ENCODE measurements at places on chromosomes 12 and 14. TPM values are rescaled to one million over a fixed set of nuclear protein-coding genes. Genes with fewer than 3 reads are reported as not detected.

The PZP gene
- total RNA-seq, result not detected

The ACOT4 gene
- total RNA-seq, result 1.8 TPM

DNA sequence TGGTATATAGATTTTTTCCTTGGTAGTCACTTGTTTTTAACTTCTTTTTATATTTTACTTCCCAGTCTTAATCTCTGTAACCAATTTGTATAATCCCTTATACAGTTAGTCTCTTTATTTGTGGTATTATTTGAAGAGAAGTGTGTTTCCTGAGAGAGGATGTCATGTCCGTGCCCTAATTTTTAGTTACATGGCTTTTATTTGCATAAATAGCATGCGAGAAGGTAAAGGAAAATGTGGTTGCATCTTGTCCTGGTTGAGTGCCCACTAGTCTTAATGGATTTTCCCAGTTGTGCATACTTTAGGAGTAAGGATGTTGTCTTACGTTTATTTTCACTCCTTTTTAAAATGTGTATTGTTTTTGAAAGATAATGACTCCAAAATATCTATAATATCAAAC is 27.5 kb downstream of the RAP1B start:
- no peak overlapping the region for H3K4me3 ChIP-seq
- no peak for DNase-seq
- peaks cover 33% of the 10 kb centered on the region for H3K4me1 ChIP-seq

DNA sequence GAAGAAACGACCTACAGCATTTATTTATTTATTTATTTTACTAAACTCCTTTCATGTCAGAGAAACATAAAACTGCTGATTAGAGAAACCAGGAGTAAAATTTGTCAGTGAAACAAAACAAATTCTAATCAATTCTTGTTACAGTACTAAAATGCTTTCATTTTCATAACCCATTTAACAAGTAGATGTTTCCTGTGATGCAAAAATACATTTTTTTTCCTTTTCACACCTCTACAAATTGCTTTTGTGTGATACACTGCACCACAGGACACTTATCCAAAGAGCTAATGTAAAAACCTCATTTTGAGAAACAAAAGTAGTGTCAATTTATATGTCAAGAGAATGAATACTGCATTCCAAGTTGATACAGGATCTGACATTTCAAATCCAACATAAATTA is 155.1 kb downstream of the SYT1 start:
- H3K4me1 ChIP-seq, result no peaks in the 10 kb centered on the region
- DNase-seq, result no peak
- H3K27ac ChIP-seq, result no peak overlapping the region
- no peaks in the 10 kb centered on the region for H3K36me3 ChIP-seq

- no peak for DNase-seq
- peaks cover 26% of the 10 kb centered on the region for H3K36me3 ChIP-seq
- no peaks in the 10 kb centered on the region for H3K27me3 ChIP-seq
- peaks cover 37% of the 10 kb centered on the region for H3K4me1 ChIP-seq
- H3K4me3 ChIP-seq, result no peak overlapping the region
These were observed 81.0 kb downstream of the PTPN21 start for GRCh38 chr14:88473791-88474190.

- H3K27me3 ChIP-seq, result no peaks in the 10 kb centered on the region
- peak overlapping the region; percentile 6 for H3K27ac ChIP-seq
- no peak for DNase-seq
- H3K4me1 ChIP-seq, result peaks cover 8% of the 10 kb centered on the region
- H3K4me3 ChIP-seq, result peak overlapping the region; percentile 31
These were observed 146.1 kb upstream of the NCOR2 start for GRCh38 chr12:124713436-124714082.

DNA sequence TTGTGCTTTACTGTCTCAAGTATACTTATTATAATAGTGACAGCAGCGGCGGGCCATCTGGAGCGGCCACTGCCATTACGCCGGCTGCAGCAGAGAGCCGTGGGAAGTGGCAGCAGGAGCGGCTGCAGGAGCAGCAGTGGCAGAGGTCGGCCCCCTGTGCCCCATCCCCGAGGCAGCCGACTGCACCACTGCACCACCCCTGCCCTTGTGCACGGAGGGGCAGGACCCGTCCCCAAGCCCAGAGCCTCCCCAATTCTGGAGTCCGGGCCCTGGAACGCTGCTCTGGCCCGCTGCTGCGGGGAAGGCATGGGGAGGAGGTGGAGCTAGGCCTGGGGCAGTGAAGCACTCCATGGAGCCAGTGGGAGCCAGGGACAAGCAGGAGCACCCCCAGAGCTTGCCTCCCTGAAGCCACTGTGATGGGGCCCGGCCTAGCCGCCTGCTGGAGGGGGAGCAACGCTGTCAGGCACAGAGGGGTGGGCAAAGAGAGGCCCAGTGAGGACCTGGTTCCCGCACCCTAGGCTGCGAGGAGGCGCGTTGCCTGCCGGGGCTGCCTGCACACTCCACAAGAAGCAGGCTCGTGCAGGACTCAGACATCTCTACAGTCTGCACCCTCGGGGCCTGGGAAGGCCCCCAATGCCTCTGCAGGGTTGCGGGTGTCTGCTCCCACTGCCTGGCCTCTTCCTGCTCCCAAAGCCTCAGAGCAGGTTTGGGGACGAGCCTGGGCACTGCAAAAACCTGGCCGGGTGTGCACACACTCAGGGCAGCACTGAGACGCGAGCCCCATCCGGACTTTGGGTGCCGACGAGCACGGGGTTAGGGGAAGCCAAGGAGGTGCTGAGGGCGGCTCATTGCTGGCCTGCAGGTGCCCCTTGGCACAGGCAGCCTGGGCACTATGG is 74.2 kb upstream of the RASSF8 start:
- peak; percentile 25 for DNase-seq
- no peaks in the 10 kb centered on the region for H3K36me3 ChIP-seq
- H3K4me1 ChIP-seq, result no peaks in the 10 kb centered on the region
- no peak overlapping the region for H3K4me3 ChIP-seq
- no peak overlapping the region for H3K27ac ChIP-seq

DNA sequence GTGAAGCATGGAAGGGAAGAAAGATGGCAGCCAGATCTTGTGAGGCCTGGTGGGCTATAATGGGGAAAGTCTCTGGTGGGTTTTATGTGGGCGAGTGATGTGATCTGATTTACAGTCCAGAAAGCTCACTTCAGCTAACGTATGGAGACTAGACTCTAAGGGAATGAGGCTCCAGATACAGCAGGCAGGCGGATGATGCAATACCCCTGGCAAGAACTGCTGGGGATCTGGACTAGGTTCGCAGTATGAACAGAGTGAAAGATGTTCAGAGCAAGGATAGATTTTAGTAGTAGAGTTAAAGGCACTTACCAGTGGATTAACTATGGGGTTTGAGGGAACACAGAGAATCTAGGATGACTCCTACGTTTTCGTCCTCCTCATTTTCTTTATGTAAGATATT is 253.1 kb downstream of the ANO2 start:
- H3K4me3 ChIP-seq, result no peak overlapping the region
- no peaks in the 10 kb centered on the region for H3K4me1 ChIP-seq
- no peaks in the 10 kb centered on the region for H3K27me3 ChIP-seq
- no peak overlapping the region for H3K27ac ChIP-seq
- no peaks in the 10 kb centered on the region for H3K36me3 ChIP-seq
- DNase-seq, result no peak

DNA sequence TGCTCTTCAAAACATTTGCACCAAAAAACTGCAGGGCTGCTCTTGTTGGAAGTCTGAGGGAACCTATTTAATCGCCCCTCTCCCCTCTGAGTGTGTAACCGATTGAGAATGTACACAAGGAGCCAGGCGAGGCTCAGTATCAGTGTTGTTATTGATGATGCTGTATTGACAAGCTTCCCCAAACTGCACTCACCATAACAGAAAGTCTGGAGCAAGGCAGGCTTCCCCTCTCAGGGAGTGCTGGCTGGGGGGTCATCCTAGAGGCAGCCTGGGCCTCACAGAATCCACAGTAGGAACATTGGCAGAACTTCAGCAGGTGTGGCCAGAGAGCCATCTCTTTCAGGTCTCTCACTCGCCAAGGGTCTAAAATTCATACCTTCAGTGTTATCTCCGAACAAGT is 58.1 kb upstream of the TUNAR start:
- H3K27me3 ChIP-seq, result no peaks in the 10 kb centered on the region
- no peak for DNase-seq
- H3K27ac ChIP-seq, result no peak overlapping the region

The RNASE7 gene
- total RNA-seq, result not detected

- no peaks in the 10 kb centered on the region for H3K27me3 ChIP-seq
- H3K4me1 ChIP-seq, result no peaks in the 10 kb centered on the region
- no peaks in the 10 kb centered on the region for H3K36me3 ChIP-seq
- no peak for DNase-seq
- no peak overlapping the region for H3K27ac ChIP-seq
These were observed 103.8 kb upstream of the VRK1 start for GRCh38 chr14:96693252-96693820.

The TMX1 gene
- total RNA-seq, result 55.4 TPM

Measured in osteoblast (primary cell).